SHP77 treated with DMSO at 0.1 percent for 48 hours (cell line): ENCODE measurements at places on chromosomes 1 and 21.

DNA sequence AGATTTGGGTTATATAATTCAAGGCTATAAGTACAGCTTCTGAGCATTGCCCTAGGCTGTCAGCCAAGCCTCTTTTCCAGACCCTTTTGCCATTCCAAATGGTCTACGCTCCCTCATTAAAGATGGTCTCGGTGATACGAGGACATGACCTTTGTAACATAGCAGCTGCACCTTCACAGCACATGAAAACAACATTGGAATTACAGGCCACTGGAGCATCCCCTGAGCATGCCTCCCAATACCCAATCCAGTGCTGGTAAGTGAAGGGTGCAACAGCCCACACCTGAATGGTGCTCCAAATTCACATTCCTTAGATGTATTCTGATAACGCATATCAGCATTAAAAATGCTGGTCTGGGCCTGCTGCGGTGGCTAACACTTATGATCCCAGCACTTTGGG, 20.1 kb upstream of the PTPRF start:
- no peak for DNase-seq

- no peak for DNase-seq
These were observed 10.8 kb upstream of the PLEKHG5 start for GRCh38 chr1:6502000-6502891.

GRCh38 chr21:33451634-33452071, 28.1 kb downstream of the TMEM50B start:
- DNase-seq, result peak; percentile 19

- DNase-seq, result no peak
These were observed 1.4 kb downstream of the STXBP3 start for GRCh38 chr1:108747898-108748297.

DNA sequence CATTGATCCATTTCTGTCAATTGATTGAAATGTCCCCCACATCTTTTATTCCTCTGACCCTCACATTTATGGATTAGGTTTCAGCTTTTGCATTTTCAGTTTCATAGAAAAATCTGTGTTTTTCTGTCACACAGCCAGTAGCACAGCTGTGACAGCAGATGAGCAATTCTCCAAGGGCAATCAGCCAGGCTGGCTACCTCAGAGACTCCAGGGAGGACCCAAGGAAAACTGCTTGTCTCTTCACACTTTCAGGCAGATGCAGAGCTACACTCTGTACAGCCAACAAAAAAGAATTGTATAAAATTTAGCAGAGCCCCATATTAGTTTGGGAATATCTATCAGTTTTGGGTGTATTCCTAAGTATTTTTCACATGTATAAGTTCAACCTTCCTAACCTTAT, 257.2 kb downstream of the LRRC7 start:
- no peak for DNase-seq

DNA sequence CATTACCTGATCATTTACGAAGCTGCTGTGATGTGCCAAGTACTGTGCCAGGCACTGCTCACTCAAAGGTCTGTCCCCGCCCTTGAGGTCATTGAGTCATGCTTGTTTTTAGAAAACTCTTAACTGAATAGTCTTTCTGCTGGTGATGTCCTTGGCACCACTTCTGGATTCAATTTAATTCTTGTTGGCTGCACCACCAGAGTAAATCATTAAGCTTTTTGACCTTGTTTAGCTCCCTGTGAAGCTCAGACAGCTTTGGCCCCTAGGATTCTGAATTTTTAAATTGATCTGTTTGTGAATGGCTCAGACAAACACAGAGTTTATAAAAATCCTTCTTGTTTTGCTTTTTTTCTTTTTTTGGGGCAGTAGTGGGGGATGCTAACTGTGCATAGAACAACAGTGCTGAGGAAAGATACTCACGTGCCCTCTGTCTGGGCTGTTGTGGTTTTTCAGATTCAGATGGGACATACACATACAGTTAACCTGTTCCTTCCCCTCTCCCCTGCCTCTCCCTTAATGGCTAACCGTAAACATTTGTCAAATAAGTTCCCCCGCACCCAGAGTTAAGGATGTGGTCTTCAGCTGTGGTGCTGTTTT, 67.6 kb downstream of the MTR start:
- no peak for DNase-seq

DNA sequence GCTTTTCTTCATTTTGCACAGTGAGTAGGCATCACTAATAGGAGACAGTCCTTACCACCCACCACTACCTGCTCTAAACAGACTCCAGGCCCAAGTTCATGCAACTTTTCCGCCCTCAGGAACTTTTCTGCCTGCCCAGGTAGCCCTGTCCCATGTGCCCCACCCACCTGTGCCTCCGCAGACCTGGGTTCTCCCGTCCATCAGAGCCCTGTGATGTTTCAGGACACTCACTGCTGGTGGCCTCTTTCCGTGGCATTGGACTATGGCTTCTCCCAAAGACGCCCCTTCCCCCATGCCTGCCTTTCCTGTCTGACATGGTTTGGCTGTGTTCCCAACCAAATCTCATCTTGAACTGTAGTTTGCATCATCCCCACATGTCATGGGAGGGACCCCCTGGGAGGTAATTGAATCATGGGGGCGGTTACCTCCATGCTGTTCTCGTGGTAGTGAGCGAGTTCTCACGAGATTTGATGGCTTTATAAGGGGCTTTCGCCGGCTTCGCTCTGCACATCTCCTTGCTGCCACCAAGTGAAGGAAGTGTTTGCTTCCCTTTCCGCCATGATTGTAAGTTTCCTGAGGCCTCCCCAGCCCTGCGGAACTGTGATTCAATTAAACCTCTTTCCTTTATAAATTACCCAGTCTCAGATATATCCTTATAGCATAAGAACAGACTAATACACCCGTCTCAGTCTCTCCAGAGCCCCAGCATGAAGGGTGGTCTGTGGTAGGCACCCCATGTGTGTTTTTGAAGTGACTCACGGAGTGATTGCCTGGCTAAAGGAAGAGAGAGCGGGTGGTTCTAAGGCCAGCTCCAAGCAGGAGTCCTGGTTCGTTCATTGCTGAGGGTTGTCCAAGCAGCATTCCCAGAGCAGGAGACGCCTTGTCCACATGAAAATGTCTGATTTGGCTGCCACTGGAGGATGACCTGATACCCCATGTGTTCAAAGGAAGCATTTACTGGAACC, 86.0 kb upstream of the ZBTB40 start:
- DNase-seq, result no peak

DNA sequence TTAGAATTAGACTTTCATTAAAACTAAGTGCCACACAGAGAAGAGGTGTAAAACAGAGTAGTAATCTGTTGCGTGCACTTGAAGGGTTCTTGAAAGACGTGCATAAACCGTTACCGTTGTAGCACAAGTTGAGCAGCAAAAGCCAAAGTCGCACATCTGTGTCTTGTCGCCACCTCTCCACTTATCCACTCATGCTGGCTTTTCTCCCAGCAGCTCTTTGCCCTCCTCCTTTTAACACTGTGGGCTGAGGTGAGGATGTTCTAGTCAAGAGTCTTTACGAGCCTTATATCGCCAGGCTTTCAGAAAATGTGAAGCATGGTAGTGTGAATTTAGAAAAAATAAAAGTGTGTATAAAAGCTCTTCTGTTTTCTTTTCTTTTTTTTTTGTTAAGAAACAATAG, 48.0 kb downstream of the NR5A2 start:
- no peak for DNase-seq

- peak; percentile 94 for DNase-seq
These were observed at the start of gene CNIH4 for GRCh38 chr1:224356685-224357625. Gene CNIH4, plus strand, starts transcription at chr1:224356879. Its CDS starts 46 bp downstream, at chr1:224356925.

DNA sequence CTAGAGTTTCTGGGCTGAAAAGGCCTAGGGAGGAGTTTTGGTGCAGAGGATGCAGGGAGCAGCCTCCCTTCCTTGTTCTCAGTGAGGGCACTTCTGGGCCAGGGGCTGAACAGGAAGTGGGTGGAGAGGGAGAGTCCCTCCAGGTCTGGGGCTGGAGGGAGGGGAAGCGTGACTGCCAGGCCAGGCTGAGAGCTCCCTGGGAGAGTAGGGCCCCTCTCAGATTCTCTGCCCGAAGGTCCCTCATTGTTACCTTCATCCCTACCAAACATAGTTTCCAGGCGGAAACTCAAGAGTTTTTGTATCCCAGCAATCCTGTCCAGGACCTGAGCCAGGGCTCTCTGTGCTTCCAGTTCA, 36.8 kb downstream of the CITED4 start:
- no peak for DNase-seq

- DNase-seq, result no peak
These were observed 67.8 kb downstream of the RNF220 start for GRCh38 chr1:44472620-44473525.

GRCh38 chr1:22535399-22535798, 27.9 kb upstream of the EPHA8 start:
- no peak for DNase-seq

DNA sequence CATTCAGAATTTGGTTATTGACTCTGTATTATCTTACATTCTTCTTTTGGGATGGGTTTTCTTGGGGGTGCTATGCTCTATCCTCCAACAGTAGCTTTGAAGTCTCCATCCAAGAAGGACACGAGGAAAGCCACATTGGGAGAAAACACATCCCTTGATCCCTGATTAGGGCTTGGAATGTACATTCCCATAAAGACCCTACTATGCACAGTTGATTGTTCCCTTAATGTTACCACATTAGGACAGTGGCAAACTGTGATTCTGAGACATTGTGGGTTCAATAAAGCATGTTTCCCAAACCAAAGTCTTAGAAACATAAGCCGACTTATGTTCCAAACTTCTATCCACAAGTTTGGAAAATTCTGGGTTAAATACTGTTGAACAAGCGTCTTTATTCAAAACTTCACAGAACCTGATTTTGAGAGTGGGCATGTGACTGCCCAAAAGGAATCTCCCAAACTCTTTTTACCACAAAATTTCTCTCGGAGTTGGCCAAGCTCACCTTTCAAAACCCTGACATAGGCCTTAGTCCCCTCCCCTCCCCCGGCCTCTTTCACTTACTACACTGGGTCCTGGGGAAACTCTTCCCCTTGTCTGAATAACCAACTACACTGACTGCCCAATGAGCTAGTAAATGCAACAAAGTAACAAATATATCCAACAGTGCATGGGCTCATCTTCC, 177.0 kb upstream of the KAZN start:
- DNase-seq, result no peak

GRCh38 chr21:40719615-40720014, 127.3 kb downstream of the DSCAM start:
- DNase-seq, result no peak

- DNase-seq, result no peak
These were observed 22.3 kb upstream of the PLA2G4A start for GRCh38 chr1:186806477-186806876.

DNA sequence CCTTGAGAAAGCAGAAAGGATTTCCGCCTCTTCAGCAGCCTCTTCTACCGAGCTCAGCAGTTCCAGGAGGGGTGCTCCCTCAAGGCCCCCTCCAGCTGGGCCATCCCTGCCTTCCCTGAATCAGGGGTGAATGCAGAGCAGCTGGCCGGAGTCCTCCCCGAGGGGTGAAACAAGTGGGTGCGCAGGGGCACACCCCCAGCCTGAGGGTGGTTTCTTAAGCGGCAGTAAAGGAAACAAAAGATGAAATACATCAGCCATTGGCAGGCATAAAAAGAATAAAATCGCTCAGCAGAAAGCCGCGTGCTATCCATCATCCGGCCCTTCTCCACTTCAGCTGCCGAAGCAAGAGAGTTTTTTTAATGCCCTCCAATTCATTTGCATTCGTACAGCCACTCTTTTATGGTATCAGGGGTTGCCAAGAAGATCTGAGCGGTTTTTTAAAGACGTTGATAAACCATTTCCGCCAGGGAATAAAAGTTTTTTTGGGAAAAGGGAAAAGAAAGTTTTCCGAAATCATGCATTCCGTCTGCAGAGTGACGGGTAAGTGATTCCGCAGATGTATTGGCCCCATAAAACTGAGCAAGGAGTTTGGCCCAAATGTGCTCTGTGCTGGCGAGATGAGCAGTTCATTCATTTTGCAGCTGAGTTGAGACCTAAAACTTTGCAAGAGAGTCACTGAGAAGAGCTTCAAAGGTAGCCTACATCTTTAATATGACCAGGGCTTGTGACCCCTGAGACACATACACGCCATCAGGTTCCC, 73.7 kb upstream of the ZC3H12A start:
- DNase-seq, result no peak

- DNase-seq, result no peak
These were observed 124.2 kb upstream of the IFFO2 start for GRCh38 chr1:19080721-19081120.

GRCh38 chr1:183416850-183417771, 1.1 kb downstream of the NMNAT2 start:
- no peak for DNase-seq

DNA sequence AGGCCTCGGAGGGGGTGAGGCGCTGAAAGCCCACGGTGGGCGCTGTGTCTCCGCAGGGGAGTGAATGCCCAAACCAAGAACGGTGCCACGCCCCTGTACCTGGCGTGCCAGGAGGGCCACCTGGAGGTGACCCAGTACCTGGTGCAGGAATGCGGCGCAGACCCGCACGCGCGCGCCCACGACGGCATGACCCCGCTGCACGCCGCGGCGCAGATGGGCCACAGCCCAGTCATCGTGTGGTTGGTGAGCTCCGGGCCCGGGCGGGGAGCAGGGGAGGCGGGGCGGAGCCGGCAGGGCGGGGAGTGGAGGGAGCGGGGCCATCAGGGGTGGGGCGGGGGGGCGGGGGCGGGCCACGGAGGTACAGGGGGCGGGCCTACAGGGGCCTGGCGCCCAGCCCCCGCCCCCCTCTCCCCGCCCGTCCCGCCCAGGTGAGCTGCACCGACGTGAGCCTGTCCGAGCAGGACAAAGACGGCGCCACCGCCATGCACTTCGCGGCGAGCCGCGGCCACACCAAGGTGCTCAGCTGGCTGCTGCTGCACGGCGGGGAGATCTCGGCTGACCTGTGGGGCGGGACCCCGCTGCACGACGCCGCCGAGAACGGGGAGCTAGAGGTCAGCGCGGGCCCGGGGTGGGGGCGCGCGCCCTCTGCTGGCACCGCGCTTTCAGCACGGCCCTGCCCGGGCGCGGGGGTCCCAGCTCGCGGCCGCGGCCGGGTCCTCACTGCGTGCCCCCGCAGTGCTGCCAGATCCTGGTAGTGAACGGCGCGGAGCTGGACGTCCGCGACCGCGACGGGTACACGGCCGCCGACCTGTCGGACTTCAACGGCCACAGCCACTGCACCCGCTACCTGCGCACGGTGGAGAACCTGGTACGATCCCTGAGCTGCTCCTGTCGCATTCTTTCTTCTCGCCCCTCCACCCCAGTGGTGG, 15.9 kb downstream of the ESPN start:
- DNase-seq, result no peak

GRCh38 chr1:10948463-10948775, 64.0 kb upstream of the TARDBP start:
- DNase-seq, result no peak

- DNase-seq, result no peak
These were observed 1.3 kb upstream of the IL19 start for GRCh38 chr1:206769304-206769731.

DNA sequence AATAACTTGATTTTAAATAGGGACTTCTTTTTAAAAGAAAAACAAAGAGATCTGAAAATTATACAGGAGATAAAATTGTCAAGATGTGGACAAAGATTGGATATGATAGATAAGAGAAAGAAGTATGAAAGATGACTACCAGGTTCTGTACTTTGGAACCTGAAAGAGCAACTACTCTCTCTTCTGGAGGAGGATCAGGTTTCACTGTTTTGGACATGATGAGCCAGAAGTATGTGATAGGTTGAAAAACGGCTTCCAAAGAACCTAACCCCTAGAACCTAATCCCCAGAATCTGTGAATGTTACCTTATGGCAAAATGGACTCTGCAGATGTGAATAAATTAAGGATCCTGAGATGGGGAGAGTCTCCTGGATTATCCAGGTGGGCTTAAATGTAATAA, 26.2 kb downstream of the RSBN1 start:
- DNase-seq, result no peak

- no peak for DNase-seq
These were observed 150.5 kb downstream of the PLPPR5 start for GRCh38 chr1:98854137-98854536.

- DNase-seq, result no peak
These were observed 119.0 kb downstream of the PEX14 start for GRCh38 chr1:10593750-10594149.
